ENCODE measurements at places on chromosomes 3 and 15.

- no peak for DNase-seq
Measured at GRCh38 chr3:179098388-179099077, 26.9 kb upstream of the ZMAT3 start.

DNA sequence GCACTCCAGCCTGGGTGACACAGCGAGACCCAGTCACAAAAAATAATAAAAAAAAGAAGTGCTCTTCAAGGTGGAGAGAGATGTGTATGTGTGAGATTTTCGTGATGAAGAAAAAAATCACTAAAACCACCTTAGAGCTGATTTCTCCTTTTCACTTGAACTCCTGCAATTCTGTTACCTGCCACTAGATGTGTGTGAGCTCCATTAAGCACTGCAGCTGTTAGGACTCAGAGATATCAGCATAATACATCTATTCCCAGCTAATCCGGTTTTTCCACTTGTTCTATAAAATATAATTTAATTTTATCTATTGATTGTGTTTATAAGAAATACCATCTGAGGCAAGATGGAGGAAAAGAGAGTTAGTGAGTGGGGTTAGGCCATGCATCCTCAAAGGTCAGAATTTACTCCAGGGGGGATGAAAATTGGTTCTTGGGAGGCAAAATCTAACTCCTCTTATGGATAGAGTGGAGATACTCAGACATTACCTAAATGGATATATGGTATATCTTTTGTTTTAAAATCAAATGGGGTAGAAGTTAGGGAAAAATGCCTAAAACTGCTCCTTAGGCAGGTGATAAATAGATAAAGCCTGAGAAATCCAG is 152.7 kb downstream of the IL20RB start:
- no peak for DNase-seq

DNA sequence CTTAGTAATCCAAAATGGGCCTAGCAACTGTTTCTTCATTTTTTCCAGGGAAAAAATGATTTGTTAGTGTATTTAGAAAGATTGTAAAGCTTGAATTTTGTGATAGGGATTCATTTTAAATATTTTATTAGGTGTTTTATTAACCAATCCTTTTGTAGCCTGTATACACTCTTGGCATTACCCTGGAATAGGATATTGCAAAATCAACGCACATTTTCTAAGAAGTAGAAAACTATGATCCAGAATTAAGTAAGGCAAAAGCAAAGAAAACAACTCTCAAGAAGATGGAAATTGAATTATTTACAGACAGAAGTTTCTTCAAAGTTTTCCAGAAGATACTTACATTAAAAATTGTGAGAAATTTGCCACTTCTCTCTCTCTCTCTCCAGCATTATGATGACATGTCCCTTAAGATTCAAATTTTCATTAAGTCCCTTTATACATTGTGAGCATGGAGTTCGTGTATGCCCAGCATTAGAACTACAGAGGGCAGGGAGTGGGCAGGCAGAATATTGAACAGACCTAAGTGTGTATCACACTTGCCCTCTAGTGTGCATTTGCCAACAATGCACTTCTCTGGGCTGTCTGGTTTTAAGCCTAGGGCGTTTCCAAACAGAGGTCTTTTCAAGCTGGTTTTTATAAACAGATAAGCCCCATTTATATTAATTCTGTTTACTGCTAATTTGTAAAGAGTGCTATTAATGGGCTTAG is 28.5 kb upstream of the CMSS1 start:
- no peak for DNase-seq

- DNase-seq, result no peak
Measured at GRCh38 chr3:191959876-191960413, 499.0 kb downstream of the PYDC2 start.

GRCh38 chr3:48609088-48610005 is at the start of gene UQCRC1:
Gene UQCRC1 (minus strand): TSS chr3:48609646. CDS start chr3:48609620, 26 bp downstream.
- peak; percentile 63 for DNase-seq

- DNase-seq, result peak; percentile 78
Measured at GRCh38 chr3:43907508-43907858, 216.7 kb downstream of the ABHD5 start.

DNA sequence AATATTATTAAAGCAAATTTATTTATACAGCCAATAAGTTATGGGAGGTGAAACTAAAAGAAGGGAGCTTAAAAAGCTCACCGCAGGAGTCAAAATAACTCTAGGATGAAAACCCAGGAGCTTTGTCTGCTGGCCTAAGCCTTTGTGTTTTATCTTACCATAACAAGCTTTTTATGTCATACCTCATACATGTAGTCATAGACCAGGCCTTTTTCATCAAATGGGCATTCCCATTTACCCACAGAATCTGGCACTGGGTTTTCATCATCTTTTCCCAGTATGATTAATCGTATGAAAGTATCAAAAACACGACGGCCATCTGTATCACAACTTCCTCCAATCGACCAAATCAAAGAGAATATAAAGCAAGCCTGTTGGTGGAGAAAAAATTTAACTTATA is 122.8 kb downstream of the DNAH12 start:
- DNase-seq, result no peak

DNA sequence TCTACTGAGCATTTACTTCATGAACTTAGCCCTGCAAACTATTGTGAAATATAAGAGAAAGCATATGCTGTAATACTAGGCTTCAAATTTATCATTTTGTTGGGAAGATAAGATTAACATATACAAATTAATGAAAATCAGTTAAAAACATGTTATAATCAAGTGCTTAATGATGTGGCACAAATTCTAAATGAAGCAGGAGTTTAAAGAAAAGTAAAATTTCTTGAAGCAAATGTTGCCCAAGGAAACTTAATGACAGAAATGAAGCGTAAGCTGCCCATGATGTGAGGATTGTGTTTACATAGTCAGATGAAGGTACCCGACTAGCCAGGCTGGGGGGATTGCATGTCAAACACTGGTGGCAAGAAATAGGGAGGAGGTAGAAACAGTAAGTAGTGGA is 103.1 kb upstream of the GAP43 start:
- DNase-seq, result no peak

GRCh38 chr3:6250167-6250566 is 610.7 kb upstream of the GRM7 start:
- no peak for DNase-seq

- DNase-seq, result no peak
Measured at GRCh38 chr3:38613426-38613825, 36.1 kb downstream of the SCN5A start.

GRCh38 chr15:92111751-92112150 is 258.2 kb downstream of the SLCO3A1 start:
- DNase-seq, result no peak

- no peak for DNase-seq
Measured at GRCh38 chr3:119841808-119842471, 60.0 kb downstream of the NR1I2 start.

DNA sequence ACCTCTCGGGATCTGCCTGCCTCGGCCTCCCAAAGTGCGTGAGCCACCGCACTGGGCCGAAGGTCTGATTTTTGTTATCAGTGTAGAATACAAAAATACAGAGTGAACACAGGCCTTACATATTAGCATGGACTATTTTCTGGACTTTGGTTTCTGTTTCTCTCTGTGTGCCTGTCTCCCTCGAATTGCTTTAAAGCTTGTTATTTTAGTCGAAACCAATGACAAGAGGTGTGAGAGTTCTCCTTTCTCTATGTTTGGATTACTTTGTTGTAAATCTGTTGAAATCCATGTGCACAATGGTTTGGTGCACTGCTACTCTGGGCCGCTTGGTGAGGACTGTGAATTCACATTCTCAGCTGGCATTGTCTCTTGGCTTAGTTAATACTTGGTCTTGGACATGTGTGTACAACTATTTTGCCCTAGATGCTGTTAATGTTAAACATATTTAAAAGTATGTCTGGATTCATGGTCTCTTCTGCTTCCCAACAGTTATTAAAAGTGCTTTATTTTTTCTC is 23.9 kb downstream of the MED12L start:
- DNase-seq, result no peak

- DNase-seq, result no peak
Measured at GRCh38 chr3:190305406-190305805, 16.8 kb downstream of the CLDN1 start.

DNA sequence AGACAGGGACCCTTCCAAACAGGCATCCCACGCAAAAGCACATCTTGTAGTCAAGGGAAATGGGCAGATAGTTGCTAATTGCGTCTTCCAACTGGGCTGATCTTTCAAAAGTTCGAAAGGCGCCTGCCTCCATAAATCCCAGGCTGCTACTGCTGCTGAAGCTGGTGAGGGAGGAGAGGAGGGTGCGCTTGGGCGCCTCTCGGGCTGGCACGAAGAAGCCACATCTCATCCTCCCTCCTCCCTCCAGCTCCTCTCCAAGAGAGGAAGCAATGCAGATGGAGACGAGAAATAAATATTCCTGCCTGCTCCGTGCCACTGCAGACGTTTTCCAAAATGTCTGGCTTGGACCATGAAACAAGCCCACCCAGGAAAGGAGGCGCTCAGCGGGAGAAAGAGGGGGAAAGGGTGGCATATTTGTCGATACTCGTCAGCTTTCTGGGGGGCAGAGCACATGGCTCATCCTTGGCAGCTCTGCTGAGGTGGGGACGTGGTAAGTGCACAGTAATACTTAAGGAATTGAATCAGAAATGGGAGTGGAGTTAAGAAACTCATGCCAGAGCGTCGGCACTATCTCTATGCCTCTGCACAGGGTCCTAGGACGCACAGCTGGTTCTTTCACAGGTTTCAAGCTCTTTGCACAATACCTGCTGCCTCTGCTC is 88.9 kb upstream of the FEZF2 start:
- DNase-seq, result no peak

DNA sequence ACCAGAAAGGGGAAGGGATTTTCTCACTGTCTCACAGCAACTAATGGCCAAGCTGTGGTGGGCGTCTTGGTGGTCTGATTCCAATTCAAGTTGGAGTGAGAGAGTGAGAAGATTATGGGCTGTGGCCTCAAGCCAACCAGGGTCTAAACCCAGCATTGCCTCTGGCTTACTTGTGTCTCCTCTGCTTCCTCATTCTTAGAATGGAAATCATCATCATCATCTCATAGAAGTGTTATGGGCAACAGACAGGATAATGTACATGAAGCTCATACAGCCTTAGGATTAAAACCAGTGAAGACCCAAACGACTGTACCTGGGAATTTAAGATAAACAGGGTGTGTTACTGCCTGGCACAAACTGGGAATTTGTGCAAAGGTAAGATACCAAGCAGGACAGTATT is 29.1 kb upstream of the IREB2 start:
- DNase-seq, result no peak

DNA sequence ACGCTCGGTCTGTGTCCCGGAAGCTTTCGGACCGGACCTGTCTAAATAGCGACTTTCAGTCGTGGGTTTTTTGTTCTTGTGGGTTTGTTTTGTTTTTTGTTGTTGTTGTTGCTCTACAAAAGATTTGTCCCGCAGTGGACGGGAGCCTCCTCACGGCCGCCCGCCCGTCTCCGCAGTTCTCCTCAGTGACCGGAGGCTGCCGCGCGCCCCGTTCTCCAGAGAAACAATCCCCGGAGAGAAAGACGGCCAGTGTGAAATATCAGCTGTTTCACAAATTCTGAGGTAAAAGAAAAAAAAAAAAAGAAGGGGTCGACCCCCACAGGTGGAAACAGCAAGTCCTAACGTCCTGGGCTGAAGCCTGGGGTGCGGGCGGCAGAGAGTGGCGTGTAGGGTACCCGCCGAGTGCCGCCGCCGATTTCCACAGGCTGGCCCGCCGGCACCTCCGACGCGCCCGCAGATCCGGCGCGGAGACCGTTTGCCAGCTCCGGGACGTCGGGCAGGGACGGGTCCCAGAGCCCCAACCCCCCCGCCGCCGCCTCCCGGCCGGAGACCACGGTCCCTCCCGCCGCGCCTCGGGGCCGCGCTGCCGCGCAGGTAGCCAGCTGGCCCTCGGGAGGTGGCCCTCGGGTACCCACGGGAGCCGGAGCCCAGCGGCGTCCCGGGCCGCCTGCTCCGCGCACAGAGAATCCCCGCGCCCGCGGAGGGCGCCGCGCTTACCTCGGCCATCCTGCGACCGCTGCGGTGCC is 478 bp downstream of the BNC1 start:
- DNase-seq, result no peak

DNA sequence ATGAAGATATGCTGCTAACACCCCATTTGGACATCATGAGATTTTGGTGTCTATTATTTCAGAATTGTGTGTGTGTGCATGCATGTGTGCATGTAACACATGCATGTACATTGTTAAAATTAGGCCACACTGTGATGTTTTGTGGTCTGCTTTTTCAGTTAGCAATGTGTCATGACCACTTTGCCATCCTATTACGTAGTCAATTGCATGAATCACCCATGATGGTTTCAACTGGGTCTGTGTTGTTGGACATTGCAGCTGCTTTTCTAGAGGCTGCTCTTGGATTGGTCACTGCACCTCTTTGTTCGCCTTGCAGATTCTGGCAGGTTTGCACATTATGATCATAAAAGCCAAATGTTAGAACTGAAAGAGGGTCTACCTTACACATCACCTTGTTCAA is 101.0 kb upstream of the THBS1 start:
- DNase-seq, result no peak

DNA sequence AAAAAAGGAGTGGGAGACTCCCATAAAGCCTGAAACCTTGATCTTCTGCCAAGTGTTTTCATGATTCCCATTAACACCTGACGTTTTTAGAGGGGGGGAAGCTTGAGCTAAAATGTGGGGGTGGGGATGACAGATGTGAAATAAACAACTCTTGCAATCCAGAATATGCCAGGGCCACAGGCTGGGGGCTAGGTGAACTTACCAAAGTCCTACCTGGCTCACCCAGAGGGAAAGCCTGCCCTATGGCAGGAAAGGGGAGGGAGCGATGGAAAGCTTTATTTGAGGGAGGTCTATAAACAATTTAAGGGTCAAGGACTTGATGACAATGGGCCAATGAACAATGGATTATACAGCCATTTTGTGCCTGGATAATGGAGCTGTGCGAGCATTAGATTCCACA is 108.3 kb downstream of the LRIG1 start:
- no peak for DNase-seq

- DNase-seq, result no peak
Measured at GRCh38 chr3:138060792-138061191, 50.8 kb downstream of the CLDN18 start.

DNA sequence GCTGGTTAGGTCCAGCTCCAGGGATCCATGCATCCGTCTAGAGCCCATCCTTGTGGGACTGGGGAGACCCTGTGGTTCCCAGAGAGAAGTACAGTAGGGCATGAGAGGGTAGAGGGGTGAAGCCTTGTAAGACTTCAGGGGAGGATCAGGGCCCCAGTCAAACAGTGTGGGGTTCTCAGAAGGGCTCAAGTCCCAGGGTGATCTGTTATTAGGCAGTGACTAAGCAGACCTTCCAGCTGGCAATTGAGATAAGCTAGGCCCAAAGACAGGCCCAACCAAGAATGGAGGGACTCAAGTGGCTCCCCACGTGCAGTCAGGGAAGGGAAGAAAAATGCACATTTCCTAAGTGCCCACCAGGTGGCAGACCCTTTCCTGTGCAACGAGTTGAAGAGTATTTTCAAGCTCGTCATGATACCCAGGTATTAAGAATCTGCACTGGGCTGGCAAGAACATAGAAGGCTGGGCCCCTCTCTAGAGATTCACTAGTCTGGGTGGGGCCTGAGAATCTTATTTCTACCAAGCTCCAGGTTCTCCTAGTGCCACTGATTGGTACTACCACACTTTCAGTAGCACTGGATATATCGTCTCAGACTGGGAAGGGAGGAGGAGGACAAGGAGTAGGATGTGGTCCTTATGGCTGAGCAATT is 240.8 kb downstream of the NR1D2 start:
- DNase-seq, result no peak

- no peak for DNase-seq
Measured at GRCh38 chr3:194487289-194488054, 670 bp upstream of the ATP13A3 start.

All from SIG-M5 (cell line).